ENCODE measurements at places on chromosomes 1 and 21. TPM values are rescaled to one million over a fixed set of nuclear protein-coding genes. Genes with fewer than 3 reads are reported as not detected.

Gene OPRD1
- not detected for total RNA-seq

DNA sequence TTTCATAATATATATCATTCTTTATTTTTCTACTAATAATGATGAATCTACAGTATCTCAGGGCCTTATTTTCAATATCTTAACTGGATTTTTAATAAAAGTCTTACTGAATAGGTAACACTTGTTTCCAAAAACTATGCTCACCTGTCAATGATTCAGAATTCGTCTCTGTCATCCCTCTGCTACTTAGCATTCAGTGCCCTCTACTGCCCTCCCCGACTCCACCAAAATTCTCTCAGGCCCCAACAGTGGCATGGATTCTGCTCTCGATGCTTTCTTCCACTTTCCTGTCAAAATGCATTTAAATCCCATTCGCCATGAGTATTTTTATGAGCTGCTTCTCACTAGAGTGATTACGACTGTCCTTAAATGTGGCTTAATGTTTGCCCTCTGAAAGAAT, 10.5 kb upstream of the BACH1 start:
- DNase-seq: no peak

DNA sequence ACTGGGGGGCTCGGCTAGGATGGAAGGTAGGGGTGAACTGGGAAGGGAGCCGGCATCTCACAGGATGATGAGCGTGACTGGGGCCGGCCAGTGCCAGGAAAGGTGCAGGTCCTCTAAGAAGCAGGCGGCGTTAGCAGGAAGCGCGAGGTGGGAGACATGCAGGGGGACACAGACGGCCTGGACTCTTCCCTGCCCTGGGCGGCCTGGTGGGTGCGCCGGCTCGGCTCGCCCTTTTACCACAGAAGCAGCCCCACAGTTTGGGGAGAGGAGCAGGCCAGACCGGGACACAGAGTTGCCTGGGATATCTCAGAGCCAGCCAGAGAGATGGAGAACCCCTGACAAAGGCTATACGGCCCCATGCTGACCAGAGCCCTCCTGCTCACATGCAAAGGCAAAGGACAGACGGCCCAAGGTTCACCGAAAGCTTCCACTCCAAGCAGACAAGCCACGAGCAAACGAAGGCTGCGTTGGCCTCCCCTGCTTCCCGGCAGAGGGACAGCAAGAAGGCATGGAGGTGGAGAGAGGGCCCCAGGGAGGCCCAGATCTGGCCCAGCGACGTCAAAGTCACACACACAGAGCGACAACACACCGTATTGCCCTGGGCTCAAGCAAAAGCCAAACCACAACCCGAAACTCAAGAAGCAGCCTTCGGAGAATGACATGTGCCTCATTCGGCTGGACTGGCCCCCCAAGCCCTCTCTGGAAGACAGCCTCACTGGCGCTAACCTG, 14.9 kb upstream of the ALDH4A1 start:
- DNase-seq: peak; percentile 68

Gene FHAD1
- 10.3 TPM for total RNA-seq

GRCh38 chr1:194114288-194114687, 927.9 kb upstream of the B3GALT2 start:
- DNase-seq: no peak

DNA sequence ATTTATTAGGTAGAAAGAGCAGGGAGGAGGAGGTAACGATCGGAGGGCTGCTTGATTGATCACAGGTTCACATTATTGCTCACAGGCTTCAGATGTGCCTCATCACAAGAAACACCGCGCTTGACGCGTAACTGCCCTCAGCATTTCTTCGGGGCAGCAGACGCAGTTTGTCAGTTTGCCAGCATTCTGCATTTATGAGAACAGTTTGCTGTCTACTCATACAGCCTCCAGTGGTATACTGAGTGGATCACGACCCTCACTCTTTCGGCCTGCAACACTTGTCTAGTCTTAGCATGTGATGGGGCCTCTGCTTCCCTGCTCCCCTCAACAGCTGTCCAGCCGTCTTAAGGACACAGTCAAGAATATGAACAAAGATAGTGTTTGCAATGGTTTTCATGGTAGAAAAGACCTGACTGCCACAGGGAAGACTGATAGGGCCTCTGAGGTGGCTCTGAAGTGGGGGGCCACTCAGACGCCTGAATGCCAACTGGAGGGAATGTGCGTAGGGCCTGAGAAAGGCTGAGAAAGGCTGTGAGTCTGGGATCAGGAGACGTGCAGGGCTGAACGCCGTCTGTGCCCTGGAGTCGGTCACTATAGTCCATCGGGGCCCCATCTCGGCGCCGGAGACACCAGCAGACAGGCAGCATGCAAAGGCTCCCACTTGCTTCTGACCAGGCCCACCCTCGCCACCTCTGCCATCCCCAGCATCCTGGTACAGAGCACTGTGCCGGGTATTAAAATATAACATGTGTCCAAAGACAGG, 45.0 kb downstream of the UBE2G2 start:
- DNase-seq: no peak
